CD8-positive, alpha-beta T cell (primary cell): ENCODE measurements at places on chromosomes 7 and 10. TPM values are rescaled to one million over a fixed set of nuclear protein-coding genes. Genes with fewer than 3 reads are reported as not detected.

The NAT16 gene
- total RNA-seq: not detected

DNA sequence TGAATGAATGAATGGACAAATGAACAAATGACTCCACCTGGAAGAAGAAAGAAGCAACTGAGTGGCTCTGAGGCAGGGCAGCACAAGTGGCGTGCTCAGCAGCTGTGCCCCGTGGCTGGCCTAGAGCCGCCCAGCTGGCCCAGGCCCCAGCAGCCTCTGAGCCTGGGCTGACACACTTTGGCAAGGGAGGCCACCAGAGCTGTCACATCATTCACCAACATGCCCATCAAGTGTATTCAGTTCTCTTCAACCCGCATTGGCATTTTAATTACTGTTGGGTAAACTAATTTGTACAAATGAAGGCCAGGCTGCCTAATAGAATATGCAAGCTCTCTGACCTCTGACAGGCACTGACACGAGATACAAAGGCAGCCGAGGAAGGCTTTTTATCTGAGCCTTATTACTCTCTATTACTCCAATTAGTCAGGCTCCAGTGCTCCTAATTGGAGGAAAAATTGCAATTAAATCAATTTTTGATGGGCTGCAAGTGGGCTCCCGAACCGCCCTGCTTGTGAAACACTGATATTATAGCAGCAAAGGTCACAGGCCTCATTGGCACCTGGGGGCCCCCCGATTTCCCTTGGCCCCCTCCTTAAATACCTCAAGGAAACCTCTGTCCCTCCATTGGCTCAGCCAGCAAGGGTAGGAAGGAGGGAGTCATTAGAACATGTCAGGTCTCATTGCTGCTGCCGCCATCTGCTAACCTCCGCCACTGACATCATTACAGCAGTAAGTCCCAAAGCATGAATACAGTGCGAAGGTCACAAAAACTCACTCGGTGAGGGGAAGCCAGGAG is 41.9 kb downstream of the DPCD start:
- DNase-seq: no peak

GRCh38 chr7:159201722-159202330 is 57.2 kb upstream of the VIPR2 start:
- no peak for DNase-seq

DNA sequence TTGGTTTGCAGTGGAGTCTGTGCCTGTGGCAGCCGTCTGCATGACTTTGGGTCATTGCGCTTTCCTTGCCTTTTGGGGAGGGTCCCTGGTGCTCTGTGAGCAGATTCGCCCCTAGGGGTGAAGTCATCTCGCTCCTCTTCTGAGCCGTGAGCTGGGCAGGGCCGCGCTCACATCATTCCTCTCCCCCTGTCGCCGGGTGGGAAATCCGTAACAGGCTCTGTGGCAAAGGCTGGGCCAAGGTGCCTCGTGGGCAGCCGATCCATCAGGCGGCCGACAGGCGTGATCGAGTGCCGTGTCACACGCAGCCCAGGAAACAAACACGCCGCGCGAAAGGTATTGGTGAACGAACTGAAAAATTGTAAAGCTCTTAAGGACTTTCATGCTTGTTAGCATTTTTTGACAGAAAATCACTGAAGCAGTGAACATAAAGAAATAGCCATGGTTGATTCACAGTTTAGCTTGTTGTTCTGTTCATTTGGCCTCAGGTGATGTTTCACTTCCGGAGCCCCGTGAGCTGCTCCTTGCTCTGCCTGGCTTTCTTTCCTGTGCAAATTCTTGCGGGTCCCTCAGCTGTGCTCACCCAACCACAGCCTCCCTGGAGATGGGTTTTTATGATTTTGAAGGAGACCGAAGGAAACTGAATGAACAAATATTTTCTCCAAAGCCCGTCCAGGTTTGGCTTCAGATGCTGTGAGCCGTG is 122.1 kb downstream of the NKX6-2 start:
- DNase-seq: no peak

- DNase-seq: no peak
These were observed 58.9 kb downstream of the CFAP46 start for GRCh38 chr10:132883391-132883881.

DNA sequence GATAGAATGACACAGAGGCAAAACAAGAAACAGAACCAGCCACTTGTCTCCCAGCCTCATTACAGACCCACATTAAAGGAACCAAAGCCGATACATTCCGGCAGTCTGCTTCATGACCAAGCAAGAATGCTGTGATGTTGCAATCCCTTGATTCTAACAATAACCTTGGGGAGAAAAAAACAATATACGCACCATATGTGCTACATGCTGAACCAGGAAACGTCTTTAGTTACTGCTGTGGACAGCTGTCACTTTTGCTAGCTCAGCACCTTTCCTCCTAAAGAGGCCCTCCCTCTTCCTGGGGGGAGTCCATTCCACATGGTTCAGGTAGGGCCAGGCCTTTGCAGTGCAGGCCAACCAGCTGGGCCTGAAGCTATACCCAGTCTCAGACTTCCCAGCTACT is 79.1 kb downstream of the PRTFDC1 start:
- DNase-seq: no peak
